ENCODE measurements at places on chromosomes 7 and 10.

GRCh38 chr10:111865550-111865949, 318.0 kb downstream of the GPAM start:
- DNase-seq: no peak

GRCh38 chr10:75492173-75492925, 60.9 kb downstream of the LRMDA start:
- DNase-seq: no peak

GRCh38 chr10:94545391-94546048, at the start of gene HELLS:
TSS of gene HELLS (plus strand) at chr10:94545788. CDS start at chr10:94545922, 134 bp downstream.
- peak; percentile 60 for DNase-seq

GRCh38 chr10:128062881-128063563, 63.2 kb downstream of the MKI67 start:
- peak; percentile 59 for DNase-seq

GRCh38 chr7:34165927-34166550, 260.7 kb downstream of the BMPER start:
- DNase-seq: no peak

- DNase-seq: no peak
Measured at GRCh38 chr10:131797626-131798025, 103.2 kb upstream of the PPP2R2D start.

GRCh38 chr7:220151-220841, 27.9 kb downstream of the FAM20C start:
- DNase-seq: no peak

- no peak for DNase-seq
Measured at GRCh38 chr10:90937645-90938258, 16.9 kb upstream of the ANKRD1 start.

- DNase-seq: no peak
Measured at GRCh38 chr10:101650863-101651262, 44.1 kb downstream of the FBXW4 start.

DNA sequence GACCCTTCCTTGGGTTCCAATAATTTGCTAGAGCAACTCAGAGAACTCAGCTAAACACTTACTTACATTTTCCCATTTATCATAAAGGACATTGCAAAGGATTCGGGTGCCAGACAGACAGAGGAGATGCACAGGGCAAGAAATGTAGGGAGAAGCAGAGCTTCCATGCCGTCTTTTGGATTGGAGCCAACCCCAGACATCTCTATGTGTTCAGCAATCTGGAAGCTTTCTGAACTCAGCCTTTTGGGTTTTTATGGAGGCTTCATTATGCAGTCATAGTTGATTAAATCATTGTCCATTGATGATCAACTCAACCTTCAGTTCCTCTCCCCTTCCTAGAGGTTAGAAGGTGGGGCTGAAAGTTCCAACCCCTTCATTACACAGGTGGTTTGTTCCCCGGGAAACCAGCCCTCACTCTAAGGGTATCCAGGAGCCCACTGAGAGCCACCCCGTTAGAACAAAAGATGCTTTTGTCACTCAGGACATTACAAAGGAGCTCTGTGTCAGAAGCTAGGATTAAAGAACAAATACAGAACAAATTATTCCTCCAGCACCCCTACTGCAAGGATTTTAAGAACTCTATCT, 211.9 kb upstream of the VSTM2A start:
- DNase-seq: peak; percentile 53

DNA sequence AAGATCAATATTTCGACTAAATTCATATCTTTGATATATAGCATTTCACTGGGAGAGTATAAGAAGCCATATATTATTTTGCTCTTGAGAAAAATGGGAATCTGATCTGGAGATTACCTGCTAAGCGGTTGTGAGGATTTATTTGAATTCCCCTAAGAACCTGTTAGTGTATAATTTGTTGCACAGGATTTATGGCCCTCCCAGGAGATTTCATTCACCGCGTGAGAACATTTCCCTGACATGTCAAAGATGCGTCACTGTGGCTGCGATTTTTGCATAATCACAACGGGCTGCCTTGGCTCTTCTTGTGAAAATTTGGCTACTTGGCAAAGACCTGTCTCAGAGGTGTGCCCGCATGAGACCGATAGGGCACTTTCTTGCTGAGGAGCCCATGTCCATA, 184.7 kb upstream of the PFKP start:
- no peak for DNase-seq

DNA sequence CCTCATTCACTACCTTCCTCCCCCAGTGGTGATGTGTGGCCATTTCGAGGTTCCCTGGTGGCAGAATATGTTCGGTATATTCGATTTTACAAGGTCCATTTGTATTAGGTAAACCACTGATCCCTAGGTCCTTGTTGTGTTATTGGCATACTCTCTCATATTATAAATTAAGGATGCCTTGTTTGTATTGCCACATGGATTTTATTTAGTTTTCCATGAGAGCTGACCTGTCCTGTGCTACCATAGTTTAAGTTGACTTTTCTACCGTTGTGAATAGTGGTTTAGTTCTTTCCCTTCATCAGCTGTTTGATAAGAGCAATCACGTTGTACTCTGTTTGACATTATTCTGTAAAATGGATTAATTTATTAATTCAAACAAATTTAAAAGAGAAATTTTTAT, 29.4 kb downstream of the ZNRF2 start:
- no peak for DNase-seq

- DNase-seq: no peak
Measured at GRCh38 chr10:5882961-5883360, 6.7 kb downstream of the ANKRD16 start.

GRCh38 chr10:547591-548081, 141.8 kb downstream of the DIP2C start:
- DNase-seq: no peak

GRCh38 chr10:72720814-72721660, 29.1 kb downstream of the MCU start:
- peak; percentile 10 for DNase-seq

GRCh38 chr10:54880996-54881395, 80.0 kb upstream of the PCDH15 start:
- DNase-seq: no peak

- DNase-seq: no peak
Measured at GRCh38 chr7:53013925-53014324, 21.5 kb upstream of the POM121L12 start.

DNA sequence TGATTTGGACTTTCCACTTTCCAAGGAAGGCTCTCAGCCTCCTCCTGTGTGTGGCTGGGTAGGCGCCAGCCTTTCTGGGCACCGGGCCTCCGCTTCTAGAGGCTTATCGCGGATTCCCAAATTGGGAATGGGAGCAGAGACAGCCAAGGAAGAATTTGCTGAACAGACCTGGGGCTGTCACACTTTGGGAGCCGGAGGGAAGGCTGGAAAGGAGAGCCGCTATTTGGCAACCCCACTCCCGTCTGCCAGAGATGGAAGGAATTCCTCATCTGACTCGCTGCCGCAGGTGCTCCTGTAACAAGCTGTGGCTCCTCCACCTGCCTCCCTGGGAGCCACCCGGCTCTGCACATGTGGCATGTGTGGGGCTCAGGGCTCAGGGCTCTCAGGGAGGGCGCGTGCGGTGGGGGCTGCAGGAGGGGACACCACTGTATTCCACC, 50.8 kb upstream of the ECHDC3 start:
- no peak for DNase-seq

DNA sequence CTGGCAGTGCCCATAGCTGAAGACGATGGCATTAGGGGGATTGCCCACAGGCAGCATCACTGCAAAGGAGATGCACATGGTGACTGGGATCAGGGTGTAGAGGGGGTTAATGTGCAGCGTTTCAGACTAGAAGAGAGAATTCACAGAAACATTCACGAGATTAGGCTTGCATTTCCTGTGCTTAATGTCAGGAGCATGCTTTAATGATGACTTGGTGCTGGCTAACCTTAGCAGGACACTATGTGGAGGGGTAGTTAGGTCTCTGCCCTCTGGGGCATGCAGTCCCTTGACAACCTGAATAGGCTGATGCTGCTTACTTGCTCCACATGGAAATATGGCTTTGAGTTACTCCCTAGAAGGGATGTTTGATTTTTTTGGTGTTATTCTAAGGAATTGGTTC, 21.8 kb downstream of the STMP1 start:
- no peak for DNase-seq

- DNase-seq: peak; percentile 81
Measured at GRCh38 chr10:5684971-5685763, 529 bp downstream of the TASOR2 start.

- no peak for DNase-seq
Measured at GRCh38 chr10:15316145-15316544, 54.9 kb downstream of the FAM171A1 start.

- no peak for DNase-seq
Measured at GRCh38 chr7:20280475-20281351, 50.0 kb upstream of the ITGB8 start.

GRCh38 chr7:2967705-2968104, 76.0 kb downstream of the CARD11 start:
- no peak for DNase-seq

Data from Ammon's horn (tissue), 1 donor.